Neural crest cell (in vitro differentiated cells): ENCODE measurements at places on chromosomes 4 and X. TPM values are rescaled to one million over a fixed set of nuclear protein-coding genes. Genes with fewer than 3 reads are reported as not detected.

GRCh38 chr4:184382189-184382846 lies 92.0 kb downstream of the IRF2 start:
- H3K27me3 ChIP-seq, result no peaks in the 10 kb centered on the region
- peak overlapping the region; percentile 72 for H3K27ac ChIP-seq
- no peak overlapping the region for H3K4me3 ChIP-seq
- no peak for DNase-seq

DNA sequence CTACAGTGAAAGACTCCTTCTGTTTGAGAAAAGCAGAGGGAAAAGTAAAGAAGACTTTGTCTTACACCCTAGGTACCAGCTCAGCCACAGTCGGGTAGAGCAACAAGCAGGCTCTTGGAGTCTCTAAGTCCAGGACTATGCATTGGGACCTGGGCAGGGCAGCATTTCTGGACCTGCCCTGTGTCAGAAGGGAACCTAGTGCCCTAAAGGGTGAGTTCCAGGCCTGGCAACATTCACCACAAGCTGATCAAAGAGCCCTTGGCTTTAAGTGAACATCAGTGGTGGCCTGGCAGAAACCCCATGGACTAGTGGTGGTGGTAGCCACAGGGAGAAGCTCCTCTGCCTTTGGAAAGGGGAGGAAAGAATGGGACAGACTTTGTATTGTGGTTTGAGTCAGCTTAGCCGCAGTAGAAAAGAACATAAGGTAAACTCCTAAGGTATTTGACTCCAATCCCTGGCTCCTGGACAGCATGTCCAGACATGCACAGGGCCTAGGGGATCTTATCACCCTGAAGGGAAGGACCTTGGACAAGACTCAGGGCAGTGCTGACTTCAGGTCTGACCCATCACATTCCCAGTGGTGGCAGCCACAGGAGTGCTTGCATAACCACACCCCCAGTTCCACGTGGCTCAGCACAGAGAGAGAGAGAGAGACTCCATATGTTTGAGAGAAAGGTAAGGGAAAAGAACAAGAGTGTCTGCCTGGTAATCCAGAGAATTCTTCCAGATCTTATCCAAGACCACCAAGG lies 32.6 kb downstream of the CCDC158 start:
- no peak for DNase-seq
- no peaks in the 10 kb centered on the region for H3K4me1 ChIP-seq
- H3K36me3 ChIP-seq, result peaks cover 2% of the 10 kb centered on the region
- H3K27me3 ChIP-seq, result peaks cover 31% of the 10 kb centered on the region
- H3K27ac ChIP-seq, result no peak overlapping the region

GRCh38 chr4:90585961-90586360 lies 458.8 kb downstream of the CCSER1 start:
- H3K27ac ChIP-seq, result no peak overlapping the region
- DNase-seq, result no peak
- no peaks in the 10 kb centered on the region for H3K36me3 ChIP-seq
- H3K4me3 ChIP-seq, result no peak overlapping the region
- no peaks in the 10 kb centered on the region for H3K4me1 ChIP-seq

NKX3-2 gene
- total RNA-seq, result 3.3 and 4.0 TPM in 2 replicates

CT45A1 gene
- not detected in 2 replicates for total RNA-seq

GRCh38 chr4:8473198-8473919 lies 32.8 kb downstream of the TRMT44 start:
- no peak overlapping the region for H3K4me3 ChIP-seq
- no peaks in the 10 kb centered on the region for H3K36me3 ChIP-seq
- no peak overlapping the region for H3K27ac ChIP-seq
- no peaks in the 10 kb centered on the region for H3K4me1 ChIP-seq

GRCh38 chr4:91684955-91685354 lies 618.8 kb upstream of the GRID2 start:
- no peak for DNase-seq
- H3K4me3 ChIP-seq, result no peak overlapping the region
- H3K27me3 ChIP-seq, result no peaks in the 10 kb centered on the region
- peaks cover 7% of the 10 kb centered on the region for H3K4me1 ChIP-seq
- H3K27ac ChIP-seq, result no peak overlapping the region

DNA sequence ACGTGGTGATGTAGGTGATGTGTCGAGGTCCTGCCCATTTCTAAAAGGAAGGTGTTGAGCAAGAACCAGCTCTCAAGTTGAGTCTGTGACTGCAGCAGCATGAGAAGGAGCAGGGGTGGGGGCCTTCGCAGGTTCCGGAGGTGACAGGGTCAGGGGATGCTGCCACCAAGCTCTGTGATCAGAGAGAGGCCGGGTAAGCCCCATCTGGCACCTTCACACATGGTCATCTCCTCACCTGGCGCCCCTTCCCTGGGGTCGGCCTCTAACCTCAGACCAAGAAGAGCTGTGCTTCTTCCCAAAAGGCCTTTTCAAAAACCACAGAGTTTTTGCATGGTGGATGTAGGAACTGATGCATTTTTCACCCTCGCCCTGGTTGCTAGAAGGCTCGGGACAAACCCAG lies 137.6 kb downstream of the CPZ start:
- no peak for DNase-seq
- H3K27ac ChIP-seq, result no peak overlapping the region
- H3K36me3 ChIP-seq, result peaks cover 3% of the 10 kb centered on the region
- no peaks in the 10 kb centered on the region for H3K4me1 ChIP-seq
- H3K4me3 ChIP-seq, result no peak overlapping the region

STEEP1 gene
- 24.5 and 26.8 TPM in 2 replicates for total RNA-seq

DNA sequence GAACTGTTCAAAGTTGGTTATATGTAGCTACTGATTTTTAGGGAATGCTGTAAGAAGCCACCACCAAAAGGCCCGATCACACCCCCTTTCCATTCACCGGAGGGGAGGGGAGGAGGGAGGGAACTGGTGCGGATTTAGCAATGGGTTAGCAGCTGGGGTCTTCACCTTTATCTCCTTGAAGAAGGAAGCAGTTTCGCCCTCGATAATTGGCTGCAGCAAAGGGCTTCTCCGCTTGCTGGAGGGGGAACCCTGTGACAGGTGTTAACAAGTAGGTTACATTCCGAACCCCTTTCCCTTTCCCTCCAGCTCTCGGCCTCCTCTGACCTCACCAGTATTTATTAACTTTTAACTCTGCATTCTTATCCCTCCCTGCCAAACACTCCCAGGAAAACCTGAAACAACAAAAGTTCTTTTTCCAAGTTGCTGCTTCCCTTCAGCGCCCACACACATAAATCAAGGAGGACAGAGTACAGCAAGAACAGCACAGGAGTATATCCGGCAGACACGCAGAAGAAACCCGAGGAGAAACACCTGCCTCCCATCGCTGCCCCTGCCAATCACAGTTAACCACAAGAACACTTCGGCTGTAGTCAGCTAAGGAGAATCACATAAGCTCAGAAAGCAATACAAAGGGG lies 39.8 kb upstream of the NAP1L5 start:
- peaks cover 11% of the 10 kb centered on the region for H3K36me3 ChIP-seq
- H3K4me1 ChIP-seq, result peaks cover 3% of the 10 kb centered on the region
- H3K4me3 ChIP-seq, result no peak overlapping the region
- peak overlapping the region; percentile 5 for H3K27ac ChIP-seq
- H3K27me3 ChIP-seq, result no peaks in the 10 kb centered on the region
- DNase-seq, result no peak

- no peaks in the 10 kb centered on the region for H3K27me3 ChIP-seq
- peaks cover 36% of the 10 kb centered on the region for H3K36me3 ChIP-seq
- H3K4me1 ChIP-seq, result peaks cover 28% of the 10 kb centered on the region
- no peak overlapping the region for H3K27ac ChIP-seq
- no peak for DNase-seq
Observed at GRCh38 chr4:153509724-153510123, 43.6 kb downstream of the TMEM131L start.

DNA sequence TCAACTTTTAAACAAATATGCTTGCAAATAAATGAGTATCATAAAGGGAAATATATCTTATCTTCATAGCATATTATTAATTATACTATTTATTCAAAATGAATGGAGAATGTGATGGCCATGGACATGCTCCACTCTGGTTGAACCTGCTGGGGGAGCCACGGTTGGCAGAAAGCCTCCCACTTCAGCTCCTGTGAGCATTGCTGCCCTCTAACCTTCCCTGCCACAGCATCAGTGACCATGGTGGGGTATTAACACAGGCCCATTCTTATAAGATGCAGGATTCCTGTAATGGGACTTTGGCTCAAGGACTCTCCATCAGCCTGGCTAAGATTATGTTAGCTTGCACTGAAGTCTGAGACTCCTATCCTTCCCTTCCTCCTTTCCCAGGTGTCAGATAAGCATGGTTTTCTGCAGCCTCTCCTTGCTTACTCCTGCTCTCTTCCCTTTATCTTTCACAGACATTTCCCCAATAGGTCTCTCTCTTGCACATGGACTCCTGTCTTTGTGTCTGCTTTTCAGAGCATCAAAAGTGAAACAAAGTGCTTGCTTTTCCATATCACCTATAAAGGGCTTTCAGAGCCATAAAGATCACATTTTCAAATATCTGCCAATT lies 4.9 kb upstream of the ABRAXAS1 start:
- no peak overlapping the region for H3K27ac ChIP-seq
- DNase-seq, result no peak
- H3K36me3 ChIP-seq, result no peaks in the 10 kb centered on the region

PPA2 gene
- 81.0 and 82.7 TPM in 2 replicates for total RNA-seq

ART3 gene
- not detected in 2 replicates for total RNA-seq

DNA sequence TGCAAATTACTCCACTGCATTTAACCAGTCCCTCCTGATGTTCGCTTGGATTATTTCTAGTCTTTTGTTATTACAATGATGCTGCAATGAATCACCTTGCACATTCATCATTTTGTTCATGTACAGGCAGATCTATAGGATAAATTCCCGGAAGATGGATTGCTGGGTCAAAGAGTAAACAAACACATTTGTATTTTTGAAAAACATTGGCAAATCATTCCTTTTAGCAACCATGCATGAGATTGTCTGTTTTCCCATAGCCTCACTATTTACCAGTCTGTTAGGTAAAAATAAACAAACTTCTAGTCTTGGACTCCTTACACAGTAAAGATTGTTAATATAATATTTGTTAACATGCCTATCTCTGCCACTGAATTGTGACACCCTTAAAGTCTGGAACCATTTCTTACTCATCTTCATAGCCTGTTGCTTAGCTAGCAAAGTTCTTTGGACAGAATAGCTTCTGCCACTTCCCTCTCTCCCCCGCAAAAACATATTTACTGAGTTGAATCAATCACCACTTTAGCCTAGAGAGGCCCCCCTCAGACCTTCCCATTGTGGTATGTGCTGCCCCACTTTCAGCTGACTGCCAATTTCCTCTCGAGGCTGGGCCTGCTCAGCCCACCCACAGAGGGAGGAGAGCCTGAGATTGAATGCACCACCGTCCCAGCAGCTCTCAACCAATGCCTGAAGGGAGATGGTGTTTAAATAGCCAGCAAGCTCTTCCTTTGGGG lies 108.4 kb upstream of the ATXN3L start:
- no peaks in the 10 kb centered on the region for H3K27me3 ChIP-seq
- H3K36me3 ChIP-seq, result peaks cover 5% of the 10 kb centered on the region
- H3K4me3 ChIP-seq, result no peak overlapping the region
- peaks cover 34% of the 10 kb centered on the region for H3K4me1 ChIP-seq

- peaks cover 52% of the 10 kb centered on the region for H3K27me3 ChIP-seq
- H3K27ac ChIP-seq, result no peak overlapping the region
- DNase-seq, result no peak
- peak overlapping the region; percentile 14 for H3K4me3 ChIP-seq
- H3K4me1 ChIP-seq, result no peaks in the 10 kb centered on the region
- H3K36me3 ChIP-seq, result no peaks in the 10 kb centered on the region
Observed at GRCh38 chrX:56231537-56232090, 542 bp upstream of the KLF8 start.

DNA sequence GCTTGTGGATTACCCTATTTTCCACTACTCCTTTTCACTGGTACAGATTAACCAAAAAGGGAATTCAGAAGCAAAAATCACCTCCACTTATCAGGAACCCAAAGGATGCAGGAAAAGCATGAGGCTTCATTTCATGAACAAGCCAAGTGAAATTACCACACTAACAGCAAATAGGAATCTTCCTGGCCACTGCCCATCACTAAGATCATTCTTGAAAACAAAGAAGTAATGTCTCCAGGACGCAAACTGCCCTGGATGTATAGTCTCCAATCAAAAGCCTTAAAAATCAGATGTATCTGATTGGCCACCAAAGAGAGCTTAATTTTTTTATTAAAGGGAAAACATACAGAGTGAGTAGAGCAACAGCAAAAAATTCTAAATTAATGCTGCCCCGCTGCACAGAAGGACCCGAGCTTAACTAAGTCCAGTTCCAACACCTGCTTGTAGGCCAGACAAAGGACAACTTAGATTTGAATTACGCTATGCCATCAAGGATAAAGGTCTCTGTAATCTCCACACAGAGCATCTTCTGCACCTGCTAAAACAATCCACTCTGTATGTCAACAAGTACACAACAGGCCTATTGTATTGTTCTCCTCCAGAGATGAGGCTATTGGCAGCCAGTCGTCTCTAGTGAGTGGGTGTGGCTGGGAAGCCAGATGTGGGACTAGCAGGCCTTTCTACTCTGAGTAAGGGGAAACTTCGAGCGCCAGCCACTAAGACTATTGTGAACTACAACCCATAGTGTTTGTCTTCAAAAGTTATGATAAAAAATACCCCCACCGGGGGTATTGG lies 12.4 kb downstream of the ZDHHC9 start:
- H3K27ac ChIP-seq, result no peak overlapping the region
- H3K4me1 ChIP-seq, result peaks cover 14% of the 10 kb centered on the region
- peaks cover 6% of the 10 kb centered on the region for H3K36me3 ChIP-seq
- no peak for DNase-seq
- H3K27me3 ChIP-seq, result no peaks in the 10 kb centered on the region

DNA sequence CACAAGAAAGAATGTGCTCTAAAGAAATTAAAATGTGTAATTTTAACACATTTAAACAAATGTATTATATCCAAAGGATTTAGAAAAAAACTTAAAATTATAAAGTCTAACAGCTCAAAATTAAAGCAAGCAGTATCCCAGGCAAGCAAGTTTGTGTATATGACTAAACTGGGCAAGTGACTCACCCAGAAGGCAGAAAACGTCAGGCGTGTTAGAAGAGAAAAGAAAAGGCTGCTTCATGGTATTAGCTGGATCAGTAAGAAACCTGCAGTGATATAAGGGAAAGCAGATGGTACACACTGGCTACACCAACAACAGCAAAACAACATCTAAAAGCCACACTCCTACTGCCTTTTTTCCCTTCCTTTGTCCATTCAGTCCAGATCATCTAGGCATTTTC lies 250.6 kb upstream of the NDST3 start:
- no peaks in the 10 kb centered on the region for H3K27me3 ChIP-seq
- H3K4me3 ChIP-seq, result peak overlapping the region; percentile 16
- H3K36me3 ChIP-seq, result no peaks in the 10 kb centered on the region
- no peak for DNase-seq
- H3K4me1 ChIP-seq, result peaks cover 25% of the 10 kb centered on the region
